Posterior cingulate gyrus (tissue), 11 donors: ENCODE measurements at places on chromosomes 1 and 21.
A peak's percentile ranks its signal among the peaks of the same experiment; 100 is the strongest.

- no peak for DNase-seq
Observed at GRCh38 chr1:67838180-67838910, 5.1 kb upstream of the GNG12 start.

DNA sequence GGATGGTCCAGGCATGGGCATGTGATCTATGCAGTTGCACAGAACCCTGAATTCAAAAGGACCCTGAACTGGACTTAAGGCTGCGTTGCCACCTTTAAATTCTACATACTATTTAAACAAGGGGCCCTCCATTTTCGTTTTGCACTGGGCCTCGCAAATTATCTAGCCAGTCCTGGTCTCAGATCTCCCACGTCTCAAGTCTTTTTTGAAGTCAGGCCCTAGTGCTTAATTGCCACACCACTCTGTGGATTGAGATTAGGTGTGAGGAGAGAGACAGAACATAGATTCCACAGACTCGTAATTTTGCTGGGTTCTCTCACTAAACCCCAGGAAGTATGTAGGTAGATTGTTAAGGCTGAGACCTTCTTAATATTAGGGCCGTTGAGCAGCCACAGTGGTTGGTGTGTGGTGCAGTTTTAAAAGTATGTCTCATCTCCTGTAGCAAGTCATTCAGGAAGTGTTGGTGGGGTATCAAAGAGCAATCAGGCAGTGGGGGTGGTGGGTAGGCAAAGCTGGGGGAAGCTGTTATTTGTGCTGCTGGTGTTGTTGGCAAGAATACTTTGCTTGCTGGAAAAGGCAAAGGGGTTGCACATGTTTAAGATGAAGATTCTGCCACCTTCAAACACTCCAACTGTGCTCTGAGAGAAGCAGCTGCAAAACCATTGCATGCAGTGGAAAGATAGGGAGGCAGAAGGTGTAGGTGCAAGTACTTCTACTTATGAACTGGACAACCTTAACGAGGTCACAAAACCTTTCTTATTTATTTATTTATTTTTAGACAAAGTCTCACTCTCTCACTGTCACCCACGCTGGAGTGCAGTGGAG, 11.2 kb downstream of the CD84 start:
- DNase-seq, result no peak

DNA sequence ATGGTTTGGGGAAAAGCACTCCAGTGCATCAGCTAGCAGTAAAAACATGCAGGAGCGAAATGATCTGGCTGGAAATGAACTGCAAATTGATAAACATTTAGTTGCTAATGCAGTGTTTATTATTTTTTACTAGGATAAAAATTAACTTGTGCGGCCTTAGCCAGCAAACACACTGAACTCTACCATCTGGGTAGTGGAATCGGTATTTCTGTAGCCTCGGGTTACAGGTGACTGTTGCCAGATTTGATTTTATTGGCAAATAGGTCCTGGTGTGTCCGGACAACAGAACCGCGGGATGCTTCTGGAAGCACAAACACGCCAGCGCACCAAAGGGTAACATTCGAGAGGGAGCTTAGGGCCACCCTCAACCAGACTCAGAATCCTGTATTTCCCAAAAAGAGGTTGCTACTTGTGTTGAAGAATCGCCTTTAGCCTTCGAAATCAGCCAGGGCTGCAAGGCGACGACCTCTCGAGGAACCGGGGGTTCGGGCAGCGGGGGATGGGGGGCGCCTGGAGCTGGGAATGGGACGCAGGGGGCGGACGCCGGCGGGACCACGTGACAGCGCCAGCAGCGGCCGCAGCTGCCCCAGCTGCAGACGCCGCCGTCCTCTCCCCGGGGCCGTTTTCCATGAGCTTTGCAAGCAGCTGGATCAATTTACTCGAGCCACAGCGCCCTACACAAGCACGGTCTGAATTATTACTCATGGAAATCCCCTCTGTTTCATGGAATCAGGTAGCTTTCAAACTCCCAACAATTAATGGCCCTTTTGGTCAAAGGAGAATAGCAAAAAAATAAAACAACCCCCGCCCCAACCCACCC, 158.8 kb downstream of the TOMM20 start:
- DNase-seq, result peak; percentile 69

DNA sequence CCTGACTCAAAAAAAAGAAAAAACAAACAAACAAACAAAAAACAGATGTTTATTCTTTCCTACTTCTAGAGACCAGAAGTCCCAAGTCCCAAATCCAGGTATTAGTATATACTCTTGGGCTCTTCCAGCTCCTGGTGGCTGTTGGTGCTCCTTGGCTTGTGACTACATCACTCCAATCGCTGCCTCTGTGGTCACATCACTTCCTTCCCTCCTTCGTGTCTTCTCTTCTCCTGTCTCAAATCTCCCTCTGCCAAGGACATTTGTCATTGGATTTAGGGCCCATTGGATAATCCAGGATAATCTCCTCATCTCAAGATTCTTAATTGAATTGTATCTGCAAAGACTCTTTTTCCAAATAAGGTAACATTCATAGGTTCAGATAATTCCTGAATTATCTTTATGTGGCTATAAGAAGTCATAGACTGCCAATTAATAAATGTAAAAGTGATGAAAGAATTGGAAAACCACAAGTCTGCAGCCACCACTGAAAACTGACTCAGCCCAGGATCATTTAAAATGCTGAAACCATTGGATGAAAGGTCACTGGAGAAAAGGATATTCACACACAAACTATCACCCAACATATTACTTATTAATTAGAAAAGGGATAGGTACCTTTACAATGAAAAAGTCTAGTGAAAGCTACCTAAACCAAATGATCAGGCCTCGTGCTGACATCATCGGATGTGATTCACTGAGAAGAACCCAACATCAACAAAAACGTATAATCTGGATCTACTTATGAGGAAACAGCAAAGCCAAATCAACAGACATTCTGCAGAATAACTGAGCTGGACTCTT, 67.1 kb downstream of the ZNF281 start:
- DNase-seq, result no peak

GRCh38 chr21:28253338-28253737, 739.3 kb downstream of the LTN1 start:
- no peak for DNase-seq

GRCh38 chr1:156725683-156726280, 2.5 kb upstream of the METTL25B start:
- peak; percentile 88 for DNase-seq

- DNase-seq, result no peak
Observed at GRCh38 chr1:23618586-23619083, 59.3 kb upstream of the ID3 start.

GRCh38 chr1:24999906-25000305, 69.8 kb upstream of the RUNX3 start:
- DNase-seq, result peak; percentile 59

DNA sequence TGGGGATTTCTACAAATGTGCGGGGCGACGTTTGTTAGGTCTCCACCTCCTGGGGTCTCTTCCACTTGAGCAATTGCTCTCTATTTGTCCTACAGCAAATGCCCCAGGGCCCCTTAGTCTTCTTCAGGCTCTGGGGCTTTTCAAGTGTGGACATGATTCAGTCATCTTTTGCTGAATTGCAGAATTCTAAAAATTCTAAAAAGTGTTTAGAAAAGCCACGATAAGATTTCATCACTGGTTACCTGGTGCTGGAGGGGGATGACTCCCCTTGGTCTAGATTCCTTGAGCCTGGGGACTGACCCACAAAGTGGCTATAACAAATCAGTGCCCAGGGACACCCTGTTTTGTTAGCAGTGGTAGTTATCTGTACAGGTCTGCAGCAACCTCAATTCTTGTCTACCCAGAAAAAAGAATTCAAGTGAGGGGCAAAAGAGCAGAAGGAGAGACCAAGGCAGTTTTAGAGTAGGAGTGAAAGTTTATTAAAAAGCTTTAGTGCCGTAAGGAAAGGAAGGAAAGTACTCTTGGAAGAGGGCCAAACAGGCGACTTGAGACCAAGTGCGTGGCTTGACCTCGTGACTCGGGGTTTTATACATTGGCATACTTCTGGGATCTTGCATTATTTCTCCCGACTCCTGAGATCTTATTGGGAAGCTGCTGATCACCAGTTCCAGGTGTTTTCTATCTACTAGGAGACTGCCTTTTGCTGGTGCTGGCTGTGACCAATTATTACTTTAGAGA, 25.2 kb downstream of the PROK1 start:
- no peak for DNase-seq

GRCh38 chr21:35257413-35257812, 208.3 kb upstream of the RUNX1 start:
- DNase-seq, result no peak

GRCh38 chr1:5273280-5274003, 619.0 kb downstream of the AJAP1 start:
- DNase-seq, result no peak

GRCh38 chr1:185139246-185139645, 17.5 kb downstream of the TRMT1L start:
- no peak for DNase-seq

DNA sequence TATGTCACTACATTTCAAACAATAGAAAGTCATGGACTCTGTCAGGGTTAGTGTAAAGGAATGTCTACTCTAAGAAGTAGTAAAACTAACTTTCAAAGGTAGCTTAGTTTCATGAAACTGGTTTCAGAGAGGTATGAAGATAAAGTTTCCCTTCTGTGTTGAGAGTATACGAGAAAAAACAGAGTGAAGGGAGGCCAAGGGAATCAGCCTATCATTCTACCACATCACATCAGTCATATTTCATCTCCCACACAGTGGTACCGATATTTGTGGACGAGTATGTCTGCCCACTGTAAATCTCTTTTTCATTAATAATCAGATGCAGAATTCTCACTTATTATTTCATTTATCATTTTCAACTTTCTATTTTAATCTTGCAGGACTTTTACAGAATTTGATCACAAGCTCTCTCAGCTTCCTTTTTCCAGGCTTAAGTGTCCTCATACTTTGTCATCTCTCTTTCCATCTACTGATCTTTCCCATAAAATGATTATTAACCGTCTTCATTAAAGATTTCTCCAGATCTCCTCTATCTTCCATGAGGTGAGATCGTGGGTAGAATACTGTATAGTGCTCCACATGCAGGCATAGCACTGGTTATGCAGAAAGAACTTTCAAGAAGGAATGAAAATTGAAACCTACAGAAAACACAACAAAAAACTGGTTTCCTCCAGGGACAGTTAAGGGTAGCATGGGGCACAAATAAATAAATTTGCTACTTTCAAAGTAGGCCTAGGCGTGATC, 11.5 kb upstream of the IFI16 start:
- no peak for DNase-seq

- DNase-seq, result no peak
Observed at GRCh38 chr1:5415606-5416005, 576.6 kb downstream of the NPHP4 start.

- no peak for DNase-seq
Observed at GRCh38 chr1:162823231-162823630, 32.7 kb downstream of the HSD17B7 start.

DNA sequence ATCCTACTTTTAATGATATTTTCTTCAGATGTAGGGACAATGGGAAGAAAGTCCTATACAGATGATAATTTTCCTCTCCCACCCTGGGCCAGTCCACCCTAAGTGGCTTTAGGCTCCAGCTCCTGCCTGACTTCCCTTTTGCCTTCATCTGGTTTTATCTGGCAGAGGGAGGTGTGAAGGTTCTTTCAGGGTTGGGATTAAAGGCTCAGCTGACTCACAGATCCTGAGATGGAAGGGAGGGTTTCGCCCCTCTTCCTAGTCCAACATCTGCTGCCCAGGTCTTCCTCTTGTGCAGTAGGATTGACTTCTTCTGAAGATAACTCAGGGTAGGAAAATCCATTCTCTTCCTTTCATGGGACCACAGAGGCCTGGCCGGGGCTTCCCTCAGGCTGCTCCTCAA, 362.4 kb upstream of the KAZN start:
- no peak for DNase-seq

GRCh38 chr1:159071970-159072582, 4.5 kb downstream of the AIM2 start:
- no peak for DNase-seq

GRCh38 chr1:103517380-103518047, 8.0 kb upstream of the RNPC3 start:
- no peak for DNase-seq

GRCh38 chr21:45533361-45533845, 8.8 kb downstream of the SLC19A1 start:
- no peak for DNase-seq
